ENCODE measurements at places on chromosomes 16 and 17. TPM values are rescaled to one million over a fixed set of nuclear protein-coding genes. Genes with fewer than 3 reads are reported as not detected.

The PTX4 gene
- not detected for total RNA-seq

The ESRP2 gene
- total RNA-seq, result under 0.01 TPM

The CCL16 gene
- total RNA-seq, result not detected

The TBC1D26 gene
- not detected for total RNA-seq

The NHLRC4 gene
- 0.56 TPM for total RNA-seq

The TEDC2 gene
- 3.6 TPM for total RNA-seq

The CES3 gene
- under 0.01 TPM for total RNA-seq

The TBC1D3G gene
- not detected for total RNA-seq

The SHBG gene
- total RNA-seq, result 0.36 TPM

The STXBP4 gene
- total RNA-seq, result 20.4 TPM

The C16orf92 gene
- not detected for total RNA-seq

The SLFN12L gene
- under 0.01 TPM for total RNA-seq

The TBX6 gene
- not detected for total RNA-seq

The CD300E gene
- not detected for total RNA-seq

The HBZ gene
- total RNA-seq, result not detected

The CPHXL2 gene
- total RNA-seq, result not detected

The MRC2 gene
- 37.5 TPM for total RNA-seq

The ORC6 gene
- total RNA-seq, result 13.1 TPM

The IL34 gene
- total RNA-seq, result 1.3 TPM

The CSH2 gene
- not detected for total RNA-seq

The KRT32 gene
- not detected for total RNA-seq

The G6PC1 gene
- not detected for total RNA-seq

The KRT33A gene
- not detected for total RNA-seq

The JMJD6 gene
- total RNA-seq, result 24.4 TPM

The ASPHD1 gene
- total RNA-seq, result 4.1 TPM

The PIP4K2B gene
- 40.8 TPM for total RNA-seq

The CCL7 gene
- total RNA-seq, result 0.28 TPM

The TBX2 gene
- 23.6 TPM for total RNA-seq

The PRKCB gene
- total RNA-seq, result not detected

The IRF8 gene
- not detected for total RNA-seq

The CCDC40 gene
- 0.90 TPM for total RNA-seq

The DNASE1L2 gene
- total RNA-seq, result 0.18 TPM

The CTCF gene
- 22.8 TPM for total RNA-seq

The SMARCE1 gene
- total RNA-seq, result 169 TPM

The CX3CL1 gene
- under 0.01 TPM for total RNA-seq

The TBC1D16 gene
- 16.7 TPM for total RNA-seq

The PITPNC1 gene
- 4.1 TPM for total RNA-seq

The CCL17 gene
- not detected for total RNA-seq

The SSTR5 gene
- not detected for total RNA-seq

The CCL3 gene
- not detected for total RNA-seq

The LYRM1 gene
- total RNA-seq, result 43.6 TPM

The PFN1 gene
- 432 TPM for total RNA-seq

The CENPX gene
- total RNA-seq, result 44.8 TPM

The TBX21 gene
- total RNA-seq, result not detected

The MT3 gene
- not detected for total RNA-seq

The TOM1L1 gene
- 20.1 TPM for total RNA-seq

The TP53TG3B gene
- total RNA-seq, result not detected

The EME1 gene
- total RNA-seq, result 8.9 TPM

The KAT2A gene
- total RNA-seq, result 5.3 TPM

The NOS2 gene
- total RNA-seq, result under 0.01 TPM

The CIBAR2 gene
- 0.18 TPM for total RNA-seq

The OTOA gene
- total RNA-seq, result not detected

All from IMR-90 (cell line).